ENCODE measurements at places on chromosomes 6 and 20.
A peak's percentile ranks its signal among the peaks of the same experiment; 100 is the strongest.

DNA sequence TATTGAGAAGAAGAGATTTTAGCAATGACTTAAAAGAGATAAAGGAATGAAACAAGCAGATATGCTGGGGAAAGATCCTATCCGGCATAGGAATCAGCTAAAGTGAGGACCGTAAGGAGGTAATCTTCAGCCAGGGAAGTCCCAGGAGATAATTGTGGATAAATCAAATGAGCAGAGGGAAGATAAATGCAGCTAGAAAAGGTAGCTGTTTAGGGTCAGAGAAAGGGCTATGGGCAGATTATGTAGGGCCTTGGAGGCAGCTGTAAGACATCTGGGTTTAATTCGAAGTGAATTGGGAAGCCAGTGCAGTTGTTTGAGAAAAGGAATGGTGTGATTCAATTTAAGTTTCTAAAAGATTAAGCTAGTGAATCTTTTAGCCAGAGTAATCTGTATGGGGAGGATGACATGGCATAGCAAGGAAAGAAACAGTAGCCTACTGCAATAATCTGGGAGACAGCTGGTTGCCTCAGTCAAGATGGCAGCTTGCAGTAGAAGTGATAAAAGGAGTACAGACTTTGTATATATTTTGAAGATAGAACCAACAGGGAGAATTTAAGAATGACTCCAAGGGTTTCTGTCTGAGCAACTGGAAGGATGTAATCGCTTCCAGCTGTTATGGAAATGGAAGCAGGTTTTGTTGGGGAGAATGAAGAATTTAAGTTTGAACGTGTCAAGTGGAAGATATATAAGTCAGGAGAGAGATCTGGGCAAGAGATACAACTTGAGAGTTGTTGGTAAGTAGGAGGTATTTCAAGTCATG is 552.3 kb upstream of the FLRT3 start:
- no peak for DNase-seq

DNA sequence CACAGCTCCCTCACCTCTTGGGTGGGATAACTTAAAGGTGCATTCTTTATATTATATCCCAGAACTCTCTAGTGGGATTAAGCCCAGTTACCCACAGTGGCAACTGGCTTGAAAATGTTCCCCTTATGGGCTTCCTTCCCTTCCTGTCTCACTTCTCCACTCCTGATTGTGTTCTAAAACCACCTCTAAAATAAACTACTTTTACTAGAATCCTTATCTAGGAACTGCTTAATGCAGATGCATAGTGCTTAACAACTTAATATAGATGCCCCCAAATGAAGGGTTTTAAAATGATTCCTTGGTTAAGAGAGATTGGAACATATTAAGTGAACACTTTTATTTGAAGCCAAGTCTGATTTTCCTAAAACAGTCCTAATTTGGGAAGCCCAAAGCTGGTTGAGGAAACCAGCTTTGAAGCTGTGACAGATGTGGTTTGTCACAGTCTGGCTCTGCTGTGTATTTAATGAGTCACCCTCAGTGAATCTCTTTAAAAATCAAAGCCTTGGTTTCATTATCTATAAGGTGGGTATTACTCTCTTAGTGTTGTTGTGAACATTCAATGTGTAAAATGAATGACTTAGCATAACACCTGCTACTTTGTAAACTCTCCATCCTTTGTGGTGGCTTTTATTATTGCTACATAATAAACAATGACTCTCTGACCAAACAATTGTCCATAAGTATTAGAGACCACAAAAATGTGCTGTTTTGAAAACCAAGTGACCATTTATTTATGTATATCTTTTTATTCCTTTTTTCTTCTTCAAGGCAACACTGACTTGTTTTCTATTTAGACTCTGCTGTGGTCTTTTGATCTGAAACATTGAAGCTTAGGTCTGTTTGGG is 24.4 kb downstream of the PLCB1 start:
- peak; percentile 89 for DNase-seq

- peak; percentile 25 for DNase-seq
Measured at GRCh38 chr20:50645253-50646068, 45.9 kb downstream of the RIPOR3 start.

DNA sequence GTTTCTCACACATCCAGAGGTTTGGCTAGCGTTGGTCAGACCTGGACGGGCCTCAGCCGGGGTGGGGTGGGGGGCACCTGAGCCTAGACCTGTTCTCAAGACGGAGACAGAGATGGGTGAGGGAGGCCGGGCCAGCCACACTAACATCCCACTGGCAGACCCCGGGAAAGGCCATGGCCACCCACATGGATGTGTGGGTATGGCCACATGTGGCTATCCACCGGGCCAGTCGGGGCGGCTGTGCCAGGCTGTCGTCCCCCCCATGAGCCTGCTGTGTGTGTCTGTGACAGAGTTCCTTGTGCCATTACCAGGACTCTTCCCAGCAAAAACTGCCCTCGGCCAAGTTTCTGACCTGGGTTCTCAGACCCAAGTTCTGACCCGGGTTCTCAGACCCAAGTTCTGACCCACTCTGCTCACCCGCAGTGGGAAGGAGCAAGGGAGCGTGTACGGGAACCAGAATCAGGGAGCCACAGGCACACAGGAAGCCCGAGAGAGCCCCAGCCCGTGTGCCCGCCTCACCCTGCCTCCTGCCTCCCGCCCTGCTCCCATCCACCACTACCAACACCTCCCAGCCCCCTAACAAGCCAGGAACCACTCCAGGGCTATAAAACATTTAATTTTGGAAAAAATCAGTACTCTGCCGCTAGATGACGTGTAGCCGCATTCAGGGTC is 255.5 kb downstream of the TAF4 start:
- no peak for DNase-seq

GRCh38 chr6:154243793-154244750 is 112.5 kb downstream of the IPCEF1 start:
- DNase-seq = no peak

DNA sequence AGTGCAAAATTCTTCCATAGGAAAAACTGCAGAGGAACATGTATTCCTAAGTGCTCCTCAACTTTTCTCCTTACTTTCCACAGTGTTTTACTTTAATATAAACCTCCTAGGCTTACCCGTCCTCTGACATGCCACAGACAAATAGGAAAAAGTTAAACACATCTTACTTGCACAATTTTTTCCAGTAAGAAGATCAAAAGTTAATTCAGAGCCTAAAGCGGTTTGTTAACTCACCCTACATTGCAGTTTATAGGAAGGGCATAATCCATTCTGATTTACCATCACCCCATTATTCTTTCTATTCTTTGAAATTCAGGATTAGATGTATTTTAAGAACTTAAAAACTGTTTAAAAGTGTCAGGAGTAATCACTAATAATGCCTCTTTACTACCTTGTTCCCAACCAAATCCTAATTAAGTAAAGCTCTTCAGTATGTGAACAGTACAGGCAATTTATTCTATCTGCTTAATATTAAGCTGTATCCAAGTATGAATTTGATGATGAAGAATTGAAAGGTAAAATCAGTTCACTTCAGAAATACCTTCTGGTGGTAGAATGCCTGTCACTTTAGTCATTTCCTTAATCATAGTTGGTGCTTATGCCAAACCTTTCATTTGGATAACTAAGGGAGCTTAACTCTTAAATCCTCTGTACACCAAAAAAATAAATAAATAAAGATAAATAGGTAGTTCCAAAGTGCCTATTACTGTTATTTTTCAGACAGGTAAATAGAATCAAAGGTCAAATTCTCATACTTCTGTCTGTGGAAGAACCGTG is 292.0 kb downstream of the ALDH8A1 start:
- no peak for DNase-seq

DNA sequence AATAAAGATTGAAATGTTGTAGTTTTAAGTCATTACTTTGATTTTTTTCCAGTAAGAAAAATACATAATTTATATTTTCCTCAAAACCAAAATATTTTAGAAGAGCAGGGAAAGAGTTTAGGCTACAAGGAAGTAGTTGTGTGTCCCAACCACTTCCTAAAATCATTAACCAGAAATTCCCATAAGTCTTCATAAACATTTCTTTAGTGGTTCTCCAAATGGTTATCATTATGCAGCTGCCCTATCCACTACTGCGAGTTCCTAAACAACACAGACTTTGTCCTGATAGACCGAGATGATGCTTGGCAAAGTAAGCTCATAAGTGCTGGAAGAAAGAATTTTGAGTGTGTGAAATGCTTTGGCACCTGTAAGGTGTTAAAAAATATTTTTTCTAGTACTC is 93.6 kb downstream of the ARMC2 start:
- no peak for DNase-seq

DNA sequence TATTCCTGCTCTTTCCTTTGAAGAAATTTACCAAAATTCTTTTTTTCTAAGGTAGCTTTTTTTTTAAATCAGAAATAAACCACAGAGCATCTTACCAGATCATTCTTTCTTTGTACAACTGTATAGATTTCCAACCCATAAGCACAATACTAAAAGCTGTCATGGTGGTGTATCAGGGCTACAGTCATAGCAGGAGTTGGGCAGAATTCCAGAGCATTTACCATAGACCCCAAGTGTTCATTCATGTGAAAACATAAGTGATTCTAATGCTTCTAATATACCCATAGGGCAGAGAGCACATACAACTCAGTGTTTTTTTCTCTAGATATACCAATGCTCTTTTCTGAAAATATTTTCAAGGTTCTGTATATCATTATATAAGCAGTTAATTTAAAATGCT is 392.5 kb downstream of the FRK start:
- no peak for DNase-seq
